ENCODE measurements at places on chromosomes 2 and 18.
A peak's percentile ranks its signal among the peaks of the same experiment; 100 is the strongest.

DNA sequence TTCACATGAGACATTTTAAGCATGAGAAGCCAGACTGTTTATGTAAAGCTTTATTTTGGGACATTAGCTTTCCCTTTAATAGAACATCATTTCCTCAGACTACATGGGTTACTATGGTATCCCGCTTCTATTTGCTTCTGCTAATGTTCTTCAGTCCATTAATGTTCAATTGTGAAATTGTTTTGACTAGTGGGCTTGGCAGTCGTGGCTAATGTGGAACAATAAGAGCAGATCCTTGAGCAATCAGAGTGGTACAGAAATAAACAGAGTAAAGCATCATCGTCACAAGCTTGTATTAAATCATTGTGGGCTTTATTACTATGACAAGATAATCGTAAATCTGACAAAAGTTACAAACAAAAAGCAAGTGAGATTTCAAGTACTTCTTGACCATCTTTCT lies 60.2 kb downstream of the PDE1A start:
- no peak for DNase-seq

DNA sequence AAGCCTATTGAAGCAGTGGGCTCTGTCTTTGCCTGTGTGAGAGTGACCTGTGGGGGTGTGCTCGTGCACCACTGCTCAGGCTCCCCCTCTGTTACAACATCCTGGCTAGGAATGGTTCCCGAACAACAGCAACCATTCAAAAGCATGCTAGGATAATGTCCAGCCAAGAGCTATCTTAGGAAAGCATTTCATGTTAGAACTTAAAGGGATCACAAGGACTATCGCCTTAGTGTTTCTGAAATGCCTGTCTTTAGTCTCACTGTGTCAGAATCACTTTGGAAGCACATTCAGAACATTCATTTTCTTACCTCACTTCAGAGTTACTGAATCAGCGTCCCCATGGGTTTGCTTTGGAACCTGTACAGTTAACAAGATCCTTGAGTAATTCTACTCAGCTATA lies 134.9 kb upstream of the DSEL start:
- DNase-seq: no peak

DNA sequence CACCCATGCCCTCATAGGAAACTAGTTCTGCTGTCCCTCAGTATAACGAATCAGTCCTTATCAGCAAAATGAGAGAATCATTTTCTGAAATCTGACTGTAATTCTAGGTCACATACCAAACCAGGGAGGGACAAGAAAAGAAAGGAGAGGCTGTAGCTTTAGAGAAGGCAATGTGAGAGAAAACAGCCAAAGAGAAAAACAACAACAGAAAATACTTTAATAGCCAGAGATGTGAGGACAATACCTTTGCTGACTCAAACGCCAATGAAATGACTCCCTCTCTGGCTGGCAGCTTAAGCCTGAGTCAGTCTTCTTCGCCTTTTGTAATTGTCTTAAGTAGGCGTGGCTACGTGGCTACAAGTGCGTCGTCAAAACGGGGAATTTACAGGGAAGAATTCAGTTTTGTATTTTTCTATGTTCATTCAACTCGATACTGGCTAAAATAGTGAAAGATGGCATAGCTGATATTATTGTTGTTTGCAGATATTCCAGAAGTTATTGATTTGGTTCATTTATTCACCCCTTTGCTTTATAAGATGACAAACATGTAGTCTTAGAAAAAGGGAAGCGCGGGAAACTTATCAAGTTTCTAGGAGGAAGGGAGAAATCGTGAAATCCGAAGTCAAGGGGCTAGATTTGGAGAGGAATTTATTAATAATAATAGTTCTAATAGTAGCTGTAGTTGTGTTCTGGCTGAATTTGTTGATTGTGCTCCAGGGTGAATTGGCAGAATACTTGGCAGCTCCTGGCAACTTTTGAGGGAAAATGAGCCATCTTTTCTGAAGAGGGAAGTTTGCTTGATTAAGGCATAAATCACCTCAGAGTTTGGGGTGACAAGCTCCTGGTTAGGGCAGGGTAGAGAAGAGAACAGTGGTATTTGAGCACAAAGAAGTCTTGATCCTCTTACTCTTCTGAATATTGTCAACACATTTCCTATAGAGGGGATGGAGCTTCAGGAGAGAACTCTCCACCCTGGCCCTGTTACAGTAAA lies at the start of gene IL1A:
Gene IL1A, minus strand, starts transcription at position 295 of the 991 bp plus-strand sequence. CDS start 723 bp downstream, outside the sequence.
- DNase-seq: no peak

DNA sequence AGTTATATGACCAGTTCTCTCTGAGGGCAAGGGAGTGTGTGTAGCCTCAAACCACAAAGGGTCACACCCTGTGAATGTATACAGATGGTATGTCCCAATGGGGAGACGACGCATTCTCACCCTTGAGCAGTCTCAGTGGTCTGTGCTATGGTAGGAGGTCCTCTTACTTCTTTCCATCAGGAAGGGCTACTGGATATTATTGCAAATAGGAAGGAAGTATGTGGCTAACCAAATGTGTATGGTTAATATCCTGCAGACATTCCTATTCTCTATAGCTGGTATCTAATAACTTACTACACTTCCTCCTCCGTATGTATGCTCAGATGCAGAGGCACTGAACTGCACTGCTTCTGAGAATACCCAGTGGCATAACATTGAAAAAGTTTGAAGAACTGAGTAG lies 306.7 kb upstream of the CCDC68 start:
- DNase-seq: no peak

DNA sequence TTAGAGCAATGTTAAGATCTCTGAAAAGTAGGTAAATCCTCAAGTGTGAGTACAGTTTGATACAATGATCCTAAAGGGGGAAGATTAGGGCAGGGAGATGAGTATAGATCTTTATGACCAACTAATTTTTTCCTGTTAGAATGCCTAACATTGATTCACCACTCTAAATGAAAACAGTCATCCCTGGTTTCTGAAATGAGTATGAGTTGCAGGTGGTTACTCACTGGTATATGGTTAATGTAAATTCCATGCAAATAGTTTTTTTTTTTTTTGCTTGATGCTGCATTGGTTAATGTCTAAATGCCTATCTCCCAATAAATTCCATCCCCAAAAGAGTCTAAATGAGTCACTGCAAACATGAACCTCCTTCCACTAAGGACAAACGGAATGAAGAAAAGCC lies 55.0 kb upstream of the SERPINB2 start:
- DNase-seq: peak; percentile 73

- DNase-seq: no peak
Measured at GRCh38 chr2:196380098-196380497, 208.7 kb upstream of the STK17B start.

DNA sequence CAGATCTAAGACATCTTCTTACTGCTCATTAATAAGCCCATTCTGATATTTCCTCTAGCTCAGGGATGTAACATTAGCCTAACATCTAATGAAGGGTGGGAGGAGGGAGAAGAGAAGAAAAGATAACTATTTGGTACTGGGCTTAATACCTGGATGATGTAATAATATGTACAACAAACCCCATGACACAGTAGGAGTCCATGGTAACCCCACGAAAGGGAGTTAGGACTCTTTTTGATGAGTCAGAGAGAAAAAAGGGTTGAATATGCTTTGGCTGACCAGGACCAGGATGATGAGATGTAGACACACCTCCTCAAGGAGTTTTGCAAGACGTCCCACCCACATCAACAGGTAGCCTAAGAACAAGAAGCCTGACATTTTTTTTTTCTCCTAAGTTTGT lies 34.4 kb upstream of the DLX2 start:
- no peak for DNase-seq

DNA sequence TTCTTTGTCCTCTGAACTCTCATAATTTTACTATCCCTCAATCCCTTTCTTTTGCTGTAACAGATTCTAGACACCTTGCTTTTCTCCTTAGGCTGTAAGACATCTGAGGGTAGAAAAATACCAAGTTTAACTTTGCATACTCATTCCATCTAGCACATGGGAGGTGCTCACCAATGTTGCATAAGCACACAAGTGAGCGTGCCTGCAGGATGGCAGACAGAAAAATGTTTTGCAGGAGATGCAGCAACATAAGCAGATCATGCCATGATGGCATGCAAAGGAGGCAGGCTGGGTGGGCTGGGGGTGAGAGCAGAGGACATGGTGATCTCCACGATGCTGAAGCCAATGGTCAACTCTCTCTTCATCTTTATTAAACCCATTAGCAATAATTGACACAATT lies 24.1 kb downstream of the CYRIA start:
- no peak for DNase-seq

- no peak for DNase-seq
Measured at GRCh38 chr2:169362894-169363559, 693 bp upstream of the LRP2 start.

GRCh38 chr18:25112821-25113434 lies 239.0 kb downstream of the ZNF521 start:
- DNase-seq: no peak

DNA sequence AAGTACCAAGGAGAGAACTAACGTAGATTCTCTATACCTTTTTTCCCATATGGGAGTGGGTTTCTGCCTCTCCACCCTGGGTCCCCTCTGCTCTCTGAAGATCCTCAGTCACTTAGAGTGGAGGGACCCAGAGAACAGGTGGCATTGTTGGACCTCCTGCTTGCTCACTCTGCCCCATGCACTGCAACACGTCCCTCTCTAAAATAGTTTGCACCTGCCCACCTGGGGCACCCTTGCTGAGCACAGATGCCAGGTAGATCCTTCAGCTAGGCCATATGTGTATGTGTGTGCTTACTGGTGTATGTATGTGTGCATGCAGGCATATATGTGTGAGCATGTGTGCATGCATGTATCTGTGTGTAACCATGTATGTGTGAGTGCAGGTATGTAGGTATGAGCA lies 2.2 kb downstream of the IL36RN start:
- no peak for DNase-seq

DNA sequence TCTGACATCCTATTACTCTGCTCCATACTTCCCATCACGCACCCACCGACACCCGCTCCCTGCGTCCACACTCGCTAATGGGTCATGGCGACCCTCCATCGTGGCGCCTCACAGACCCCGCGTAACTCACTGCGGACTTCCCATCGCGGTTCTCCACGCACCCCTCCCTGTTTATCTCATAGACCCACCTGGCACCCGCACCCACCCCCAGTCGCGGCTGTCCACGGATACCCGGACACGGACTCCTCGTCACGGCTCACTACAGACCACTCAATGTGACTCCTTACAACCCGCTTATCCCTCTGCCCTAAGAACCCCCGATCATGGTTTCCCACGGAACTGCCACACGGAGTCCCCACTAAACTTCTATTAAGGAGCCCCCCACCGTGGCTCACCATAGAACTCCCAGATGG lies 458 bp downstream of the CXXC1 start:
- DNase-seq: no peak

DNA sequence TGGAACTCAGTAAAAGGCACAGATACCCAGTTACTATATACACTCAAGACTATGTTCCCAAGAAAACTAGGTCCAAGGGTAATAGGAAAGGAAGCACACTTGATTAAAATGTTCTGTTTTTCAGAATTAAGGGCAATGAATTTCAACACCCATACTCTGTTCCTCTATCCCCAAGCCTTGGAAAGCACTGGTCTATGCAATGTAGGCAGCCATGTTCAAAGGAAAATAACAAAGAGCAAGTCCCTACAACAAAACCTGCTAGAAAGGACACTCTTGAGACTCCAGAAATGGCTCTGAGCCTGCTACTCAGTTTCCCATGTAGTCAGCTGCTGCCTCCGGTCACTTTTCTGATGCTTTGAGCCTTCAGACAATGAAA lies 6.8 kb downstream of the CYB5A start:
- no peak for DNase-seq

DNA sequence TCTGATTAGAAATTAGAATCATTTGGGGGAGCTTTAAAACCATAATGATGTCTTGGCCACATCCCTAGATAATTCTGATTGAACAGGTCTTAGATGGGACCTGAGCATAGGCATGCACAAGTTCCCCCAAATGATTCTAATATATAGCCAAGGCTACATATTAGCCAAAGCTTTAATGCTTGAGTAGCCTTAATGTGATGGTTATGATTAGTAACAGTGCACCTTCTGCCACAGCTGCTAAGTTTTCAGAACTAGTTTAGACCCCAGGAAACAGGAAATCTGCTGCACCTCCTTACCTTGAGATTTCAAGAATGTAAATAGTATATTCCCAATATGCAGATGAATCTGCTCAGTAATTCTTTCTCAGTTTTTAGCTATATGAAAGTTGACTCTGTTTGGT lies 119.8 kb downstream of the PTPN4 start:
- no peak for DNase-seq

DNA sequence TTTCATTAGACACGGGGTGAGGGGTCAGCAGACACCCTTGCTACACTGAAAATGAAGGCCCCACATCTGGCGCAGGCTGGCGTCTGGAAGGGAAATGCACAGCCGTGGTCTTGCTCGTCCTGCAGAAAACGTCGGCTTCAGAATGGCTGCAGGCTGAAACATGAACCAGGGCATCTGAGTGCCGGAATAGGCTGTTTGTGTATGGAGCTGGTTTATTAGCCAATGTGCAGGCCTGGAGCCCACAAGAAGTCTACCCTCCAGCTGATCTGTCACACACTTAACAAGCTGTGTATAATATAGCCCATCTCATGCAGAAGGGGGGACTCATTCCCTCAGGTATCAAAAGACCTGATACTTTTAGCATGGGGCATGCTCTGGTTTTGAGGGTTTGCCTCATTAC lies 153.4 kb upstream of the SOX11 start:
- DNase-seq: no peak

GRCh38 chr2:101130081-101130480 lies 21.1 kb downstream of the TBC1D8 start:
- no peak for DNase-seq

DNA sequence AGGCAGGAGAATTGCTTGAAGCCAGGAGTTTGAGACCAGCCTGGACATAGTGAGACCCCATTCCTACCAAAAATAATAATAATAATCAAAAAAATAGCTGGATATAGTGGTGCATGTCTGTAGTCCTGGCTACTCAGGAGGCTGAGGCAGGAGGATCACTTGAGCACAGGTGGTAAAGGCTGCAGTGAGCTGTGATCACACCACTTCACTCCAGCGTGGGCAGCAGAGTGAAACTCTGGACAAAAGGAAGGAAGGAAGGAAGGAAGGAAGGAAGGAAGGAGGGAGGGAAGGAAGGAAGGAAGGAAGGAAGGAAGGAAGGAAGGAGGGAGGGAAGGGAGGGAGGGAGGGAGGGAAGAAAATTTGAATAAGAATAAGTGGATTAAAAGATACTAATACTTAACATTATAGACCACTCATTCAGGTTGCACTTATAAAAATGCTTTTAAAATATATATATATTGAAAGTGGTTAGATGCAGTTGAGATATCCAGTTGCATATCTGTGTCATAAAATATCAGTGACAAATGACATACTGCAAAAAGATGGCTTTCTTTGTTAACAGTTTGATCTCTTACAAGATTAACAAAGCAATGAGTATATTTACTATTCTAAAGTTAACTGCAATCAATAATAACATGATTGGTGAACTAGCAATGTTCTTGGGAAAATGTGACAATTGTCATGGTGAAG lies 702.4 kb downstream of the CPS1 start:
- no peak for DNase-seq

GRCh38 chr2:79855264-79856006 lies 342.6 kb downstream of the CTNNA2 start:
- DNase-seq: peak; percentile 41
